ENCODE measurements at places on chromosomes 6 and 20. TPM values are rescaled to one million over a fixed set of nuclear protein-coding genes. Genes with fewer than 3 reads are reported as not detected.
A peak's percentile ranks its signal among the peaks of the same experiment; 100 is the strongest.

Gene FAM217A
- not detected for total RNA-seq

DNA sequence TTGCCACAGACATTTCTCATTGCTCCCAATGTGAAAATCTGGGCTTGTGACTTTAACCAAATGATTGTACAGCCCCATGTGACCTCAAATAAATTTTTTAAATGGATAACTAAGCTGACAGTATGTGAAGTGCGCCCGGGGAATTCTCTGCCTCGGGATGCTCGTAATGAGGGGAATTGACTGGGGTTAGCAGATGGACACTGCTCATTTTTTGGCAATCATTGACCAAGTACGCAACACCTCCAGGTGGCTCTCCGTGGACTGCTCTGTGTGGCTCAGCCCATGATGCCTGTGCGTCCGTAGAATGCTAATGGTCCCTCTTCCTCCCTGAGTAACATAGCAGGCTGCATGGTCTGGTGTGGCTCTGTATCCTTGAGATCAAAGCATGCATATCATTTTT, 42.4 kb downstream of the FARS2 start:
- no peak for DNase-seq

DNA sequence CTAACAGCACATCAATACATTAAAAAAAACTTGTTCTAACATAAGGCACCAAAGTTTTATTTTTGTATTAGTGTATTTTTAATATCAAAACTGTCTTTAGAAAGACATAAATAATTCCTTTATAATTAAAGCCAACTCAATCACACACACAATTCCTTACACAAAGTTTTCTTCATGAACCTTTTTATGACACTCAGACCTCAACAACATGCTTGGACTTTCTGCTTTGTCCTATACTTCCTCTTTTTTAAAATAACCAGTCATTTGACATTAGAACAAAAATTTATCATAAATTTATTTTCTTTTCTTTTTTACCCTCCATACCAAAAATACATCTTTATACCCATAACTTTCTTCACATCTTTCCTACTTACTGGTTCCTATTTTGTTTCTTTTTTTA, 292.0 kb upstream of the ARID1B start:
- DNase-seq = no peak

- no peak for DNase-seq
These were observed 215.0 kb downstream of the SYNDIG1 start for GRCh38 chr20:24684421-24684871.

- DNase-seq = no peak
These were observed 33.1 kb downstream of the HBS1L start for GRCh38 chr6:135021310-135022049.

GRCh38 chr6:34638834-34639736, 57.5 kb downstream of the ILRUN start:
- no peak for DNase-seq

DNA sequence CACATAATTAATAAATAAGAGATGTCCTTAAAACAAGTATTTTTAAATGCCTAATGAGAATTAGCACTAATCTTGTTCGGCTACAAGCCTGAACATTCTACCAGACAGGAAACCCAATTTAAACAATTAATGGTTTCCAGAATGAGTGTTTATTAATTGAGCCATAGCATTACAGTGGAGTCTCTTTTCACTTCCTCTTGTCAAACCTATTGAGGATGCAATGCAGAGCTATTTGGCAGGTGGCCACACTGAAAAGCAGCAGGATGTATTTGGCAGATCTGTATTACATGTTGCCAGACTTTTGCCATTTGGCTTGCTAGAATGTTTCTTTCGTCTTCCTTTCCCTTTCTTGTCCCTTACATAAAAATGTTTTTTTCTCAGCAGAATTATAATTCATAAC, 475.2 kb upstream of the MARCKS start:
- DNase-seq = peak; percentile 84

DNA sequence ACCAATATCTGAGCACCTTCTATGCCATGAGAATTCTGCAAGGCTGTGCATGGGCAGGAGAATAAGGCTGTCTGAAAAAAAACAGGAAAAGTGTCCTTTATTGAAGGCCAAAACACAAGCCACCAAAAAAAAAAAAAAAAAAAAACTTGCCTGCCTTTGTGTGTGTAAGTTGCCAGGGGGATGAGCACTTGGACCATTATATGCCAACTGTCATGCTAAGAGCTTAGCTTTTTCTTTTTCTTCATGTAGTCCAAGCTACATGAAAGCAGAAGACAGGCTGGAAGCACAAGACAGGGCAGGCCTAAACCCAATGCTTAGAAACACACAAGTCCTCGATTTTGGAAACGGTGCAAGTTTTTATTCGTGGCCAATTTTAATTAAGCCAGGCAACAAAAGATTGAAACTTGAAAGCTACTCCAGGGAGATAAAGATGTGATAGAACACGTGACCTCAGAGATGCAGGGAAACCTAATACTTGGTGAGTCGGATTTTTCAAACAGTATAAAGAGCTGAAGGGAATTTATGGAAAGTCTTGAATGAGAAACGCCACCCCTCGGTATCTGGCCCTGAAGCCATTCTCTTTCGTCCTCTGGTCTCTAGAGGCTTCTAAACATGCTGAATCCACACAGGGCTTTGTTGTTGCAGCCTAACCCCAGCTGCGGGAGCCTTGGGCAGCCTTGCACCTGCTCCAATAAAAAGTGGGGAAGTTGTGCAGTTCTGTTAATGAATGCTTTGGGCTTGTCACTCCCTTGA, 8.6 kb downstream of the BMP7 start:
- no peak for DNase-seq
